ENCODE measurements at places on chromosomes 3 and 15. TPM values are rescaled to one million over a fixed set of nuclear protein-coding genes. Genes with fewer than 3 reads are reported as not detected.

The GNAT1 gene
- total RNA-seq = not detected

The ATP13A5 gene
- not detected for total RNA-seq

The SCN10A gene
- total RNA-seq = not detected

The RBP2 gene
- not detected for total RNA-seq

The RTP3 gene
- not detected for total RNA-seq

The LEKR1 gene
- 0.77 TPM for total RNA-seq

The PYGO1 gene
- 8.9 TPM for total RNA-seq

The ADAMTS9 gene
- 4.5 TPM for total RNA-seq

The ATP13A4 gene
- 0.46 TPM for total RNA-seq

The LRTM1 gene
- not detected for total RNA-seq

The SLC12A1 gene
- 0.15 TPM for total RNA-seq

The WNT5A gene
- 5.3 TPM for total RNA-seq

The TLNRD1 gene
- total RNA-seq = 41.6 TPM

The PP2D1 gene
- total RNA-seq = not detected

The CYP1A2 gene
- not detected for total RNA-seq

The PLSCR2 gene
- not detected for total RNA-seq
